ENCODE measurements at places on chromosomes 3 and 15.

DNA sequence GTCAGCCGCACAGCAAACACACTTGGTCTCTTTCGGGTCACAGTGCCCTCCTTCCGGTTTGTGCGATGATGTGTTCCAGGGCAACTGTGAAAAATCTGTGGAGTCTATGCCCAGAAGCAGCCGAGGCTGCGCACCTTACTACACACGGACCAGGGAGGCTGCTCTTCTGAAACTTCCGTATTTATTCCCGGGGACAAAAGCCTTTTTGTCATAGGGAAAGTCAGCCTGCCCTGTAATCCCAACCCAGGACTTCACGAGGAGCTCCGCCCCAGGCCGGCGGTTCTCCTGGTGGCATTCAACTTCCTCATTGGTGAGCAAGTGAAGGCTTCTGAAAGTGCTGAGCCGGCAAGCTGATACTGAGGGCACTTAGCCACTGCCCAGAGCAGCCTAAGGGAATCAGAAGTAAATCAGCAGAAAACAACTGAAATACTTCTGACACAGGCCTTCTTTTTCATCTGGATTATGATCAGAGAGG, 126.5 kb downstream of the FMN1 start:
- no peak for DNase-seq

- no peak for DNase-seq
Observed at GRCh38 chr3:107458871-107459270, 63.9 kb upstream of the BBX start.

DNA sequence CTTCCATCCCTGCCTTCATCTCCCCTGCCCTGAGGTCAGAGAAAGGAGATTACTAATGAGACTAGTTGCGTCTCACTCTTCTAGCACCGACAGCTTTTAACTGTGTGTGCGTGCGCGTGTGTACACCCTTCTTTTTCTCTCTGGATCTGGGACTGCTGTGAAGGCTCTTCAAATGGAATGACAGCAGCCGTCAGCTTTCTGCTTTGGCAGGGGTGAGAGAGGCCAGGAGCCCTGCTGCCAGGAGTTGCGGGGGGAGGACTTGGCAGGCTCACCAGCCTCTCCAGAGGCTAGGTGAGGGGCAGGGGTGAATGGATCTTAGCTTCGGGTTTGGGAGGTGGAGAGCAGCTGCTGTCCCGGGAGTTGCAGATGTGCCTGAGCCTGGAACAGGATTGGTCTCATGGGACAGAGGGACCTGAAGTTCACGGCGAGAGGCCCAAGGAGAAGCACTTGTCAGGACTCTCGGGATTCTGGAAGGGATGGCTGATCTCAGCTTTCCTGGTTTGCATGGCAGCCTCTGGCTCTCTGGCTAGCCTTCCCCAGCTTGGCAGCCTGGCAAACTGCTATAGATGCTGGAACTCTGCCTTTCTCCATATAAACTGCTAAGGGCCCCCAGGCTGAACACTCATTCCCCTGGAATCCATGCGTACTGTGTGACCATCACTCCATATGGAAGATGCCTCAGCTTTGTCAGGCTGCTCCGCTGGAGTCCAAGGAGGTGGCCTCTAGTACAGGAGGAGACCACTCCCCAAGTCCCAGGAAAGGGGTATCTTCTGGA, 16.6 kb downstream of the TEX264 start:
- no peak for DNase-seq

- no peak for DNase-seq
Observed at GRCh38 chr3:48664929-48665328, 2.2 kb upstream of the CELSR3 start.

DNA sequence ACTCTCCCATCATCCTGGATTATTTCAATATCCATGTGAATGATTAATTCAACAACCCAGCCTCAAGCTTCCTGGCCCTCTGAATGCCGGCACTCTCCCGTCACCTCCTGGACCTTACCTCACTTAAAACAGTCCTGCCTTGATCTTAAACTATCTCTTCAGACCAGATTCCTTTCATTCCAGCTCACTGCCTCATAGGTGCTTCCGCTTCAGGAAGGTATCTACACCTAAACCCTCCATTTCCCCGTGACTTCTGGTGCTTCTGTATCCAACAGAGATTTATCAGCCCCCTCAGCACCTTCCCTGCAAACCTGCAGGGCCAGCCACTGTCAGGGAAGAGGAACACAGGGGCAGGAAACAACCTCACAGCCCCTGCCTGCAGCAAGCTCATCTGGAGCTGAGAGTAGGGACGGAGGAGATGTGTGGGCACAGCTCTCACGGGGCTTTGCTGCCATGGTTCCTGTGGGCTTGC, 98.9 kb upstream of the TJP1 start:
- no peak for DNase-seq

Data from stimulated activated CD8-positive, alpha-beta memory T cell treated with anti-CD3 and anti-CD28 coated beads, Interleukin-15, amount 100 ng/mL, for 48 hours (primary cell).